SW480 (cell line): ENCODE measurements at places on chromosomes 7 and 10.
A peak's percentile ranks its signal among the peaks of the same experiment; 100 is the strongest.

DNA sequence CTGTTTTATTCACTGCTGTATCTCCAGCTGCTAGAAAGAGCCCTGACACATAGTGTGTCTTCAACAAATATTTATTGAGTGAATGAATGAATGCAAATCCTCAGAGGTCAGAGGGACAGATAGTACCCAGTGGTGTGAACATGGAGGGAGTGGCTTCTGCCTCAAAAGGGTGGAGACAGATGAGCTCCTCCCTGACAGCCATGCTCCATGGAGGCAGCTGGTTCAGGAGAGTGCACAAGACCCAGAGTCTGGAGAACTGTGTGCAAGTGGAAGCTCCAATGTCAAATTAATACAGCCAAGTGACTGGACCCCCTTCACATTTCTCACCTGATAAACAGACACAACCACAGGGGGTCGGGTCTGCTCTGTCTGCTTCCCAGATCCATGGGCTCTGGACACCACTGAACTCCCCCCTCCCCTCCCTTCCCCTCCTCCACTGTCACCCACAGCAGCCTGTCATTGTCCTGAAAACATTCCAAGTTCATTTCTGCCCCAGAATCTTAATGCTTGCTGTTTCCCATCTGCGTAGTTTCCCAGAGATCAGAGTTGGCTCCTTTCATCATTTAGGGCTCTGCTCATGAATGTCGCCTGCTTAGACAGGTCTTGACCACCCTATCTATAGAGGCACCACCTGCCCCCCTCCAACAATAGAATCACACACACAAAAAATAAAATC, 312.9 kb upstream of the PODXL start:
- no peak for DNase-seq

- DNase-seq: no peak
These were observed 22.4 kb upstream of the SEMA3C start for GRCh38 chr7:80941208-80941758.

DNA sequence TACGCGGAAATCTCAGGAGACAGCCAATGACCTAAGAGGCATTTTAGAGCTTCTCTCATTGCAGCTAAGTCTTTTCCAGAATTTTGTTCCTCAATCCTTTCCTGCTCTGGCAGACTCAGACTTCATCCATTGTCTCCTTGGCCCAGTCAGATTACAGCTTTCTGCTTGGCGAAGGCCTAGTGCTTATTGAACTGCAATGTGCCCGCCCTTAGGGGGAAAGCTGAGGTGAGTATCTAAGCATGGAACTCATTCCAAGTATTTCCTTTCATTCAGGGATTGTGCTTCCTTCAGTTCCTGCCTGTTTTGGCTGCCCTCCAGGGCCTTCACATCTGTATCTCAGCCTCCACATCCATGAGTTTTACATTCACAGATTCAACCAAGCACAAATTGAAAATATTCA, 37.5 kb downstream of the PRLHR start:
- DNase-seq: no peak

DNA sequence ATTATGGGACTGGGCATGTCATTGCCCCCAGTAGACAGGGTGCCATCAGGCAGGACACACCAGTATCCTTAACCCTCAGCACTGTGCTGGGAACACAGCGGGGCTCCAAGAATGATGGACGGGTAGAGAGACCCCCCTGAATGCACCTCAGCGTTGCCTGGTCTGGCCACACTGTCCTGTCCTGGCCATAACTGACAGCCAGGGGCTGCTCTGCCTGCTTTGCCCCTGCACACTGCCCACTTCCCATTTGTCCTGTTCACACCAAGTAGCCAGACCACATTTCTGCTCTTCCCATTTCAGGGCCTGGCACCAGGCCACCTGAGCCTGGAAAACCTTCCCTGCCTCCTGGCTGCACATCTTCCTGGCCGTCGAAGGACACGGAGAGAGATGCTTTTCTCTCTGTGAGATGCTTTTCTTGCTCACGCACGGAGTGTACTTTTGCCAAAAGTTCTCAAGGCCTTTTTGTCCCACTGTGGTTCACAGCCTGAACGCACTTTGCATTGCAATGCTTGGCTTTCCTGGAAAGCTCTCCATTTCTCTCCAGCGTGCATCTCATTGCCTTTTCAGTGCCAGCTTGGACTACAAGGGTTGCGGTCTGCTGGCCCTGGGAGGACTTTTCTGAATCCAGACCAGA, 131.0 kb upstream of the EEPD1 start:
- DNase-seq: no peak

GRCh38 chr7:157576415-157576814, 239.6 kb downstream of the DNAJB6 start:
- no peak for DNase-seq

DNA sequence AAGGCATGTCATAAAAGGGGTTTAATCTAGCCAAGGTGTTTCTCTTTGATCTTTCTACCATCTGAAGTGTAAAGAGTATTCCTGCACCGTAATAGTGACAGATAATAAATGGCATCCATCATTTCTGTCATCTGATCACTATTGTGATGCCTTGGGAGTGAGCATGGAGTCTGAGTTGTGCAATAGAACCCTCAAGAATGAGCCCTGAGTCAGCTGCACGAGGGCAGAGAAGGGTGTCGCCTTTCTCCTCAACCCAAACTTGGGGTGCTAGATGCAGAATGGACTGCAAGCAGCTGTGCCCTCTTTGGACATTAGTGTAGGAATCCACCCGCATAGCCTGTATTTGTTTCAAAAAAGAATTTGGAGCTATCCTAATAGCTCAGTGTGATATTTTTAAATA, 115.2 kb downstream of the ZNF37A start:
- DNase-seq: no peak

DNA sequence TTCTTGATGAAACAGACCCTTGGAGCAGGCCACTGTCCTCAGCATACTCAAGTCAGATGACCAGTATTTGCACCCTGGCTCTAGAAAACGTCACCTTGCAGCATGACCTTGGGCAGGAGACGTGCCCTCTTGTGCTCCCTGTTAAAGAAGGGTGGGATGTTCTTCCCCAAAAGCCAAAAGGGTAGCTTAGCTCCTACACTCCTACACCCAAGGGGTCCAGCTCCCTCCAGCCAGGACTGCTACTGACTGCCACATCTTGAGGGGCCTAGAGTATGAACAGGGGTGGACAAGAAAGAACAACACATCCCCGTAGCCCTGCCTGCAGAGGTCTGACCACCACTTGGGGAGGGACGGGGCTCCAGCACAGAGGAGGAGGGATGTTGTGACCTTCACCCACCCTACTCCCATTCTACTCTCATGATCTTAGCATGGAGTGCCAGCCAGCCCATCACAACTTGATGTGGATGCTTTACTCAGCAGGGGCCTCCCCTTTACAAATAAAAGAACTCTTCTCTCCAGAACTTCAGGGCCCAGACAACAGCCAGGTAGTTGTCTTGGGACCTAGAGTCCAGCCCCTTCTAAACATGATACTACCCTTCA, 165.3 kb upstream of the ZMIZ1 start:
- no peak for DNase-seq

DNA sequence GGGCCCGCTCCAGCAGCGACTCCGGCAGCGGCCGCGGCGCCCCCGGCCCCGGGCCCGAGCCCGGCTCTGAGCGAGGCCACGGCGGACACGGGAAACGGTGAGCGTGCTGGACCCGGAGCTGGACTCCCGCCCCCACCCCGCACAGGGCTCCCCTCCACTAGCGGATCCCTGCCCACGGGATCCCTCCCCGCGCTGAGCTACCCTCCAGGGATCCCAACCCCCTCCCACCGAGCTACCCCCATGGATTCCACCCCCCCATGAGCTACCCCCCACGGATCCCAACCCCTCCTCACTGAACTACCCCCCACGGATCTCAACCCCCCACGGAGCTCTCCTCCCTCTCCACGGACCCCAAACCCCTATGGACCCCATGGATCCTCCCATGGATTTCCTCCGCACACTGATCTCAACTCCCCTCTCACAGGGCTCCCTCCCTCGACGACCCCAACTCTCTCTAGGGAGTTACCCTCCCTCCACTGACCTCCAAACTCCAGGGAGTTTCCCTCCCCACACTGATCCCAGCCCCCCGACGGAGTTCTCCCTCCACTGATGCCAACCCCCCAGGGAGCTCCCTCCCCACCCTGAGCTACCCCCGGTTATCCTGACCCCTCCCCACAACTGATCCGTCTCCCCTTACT, 20.6 kb upstream of the HSPB1 start:
- no peak for DNase-seq

DNA sequence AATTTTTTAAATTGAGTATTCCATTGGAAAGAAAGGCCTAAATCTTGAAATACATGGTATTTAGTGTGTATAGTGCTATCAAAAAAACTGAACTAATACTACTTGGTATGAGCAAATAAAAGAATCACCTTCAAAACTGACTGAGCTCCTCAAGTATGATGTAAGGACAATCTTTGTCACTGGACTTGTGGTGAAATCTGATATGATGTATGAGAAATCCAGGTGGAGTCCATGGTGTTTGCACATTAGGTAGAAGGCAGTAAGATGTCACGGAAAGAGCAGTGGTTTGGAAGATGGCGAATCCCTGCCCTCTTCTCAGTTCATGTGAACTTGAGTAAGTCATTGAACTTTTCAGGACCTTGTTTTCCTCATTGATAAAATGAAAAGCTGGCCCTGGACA, 62.1 kb upstream of the COL1A2 start:
- no peak for DNase-seq

- DNase-seq: no peak
These were observed 110.3 kb upstream of the SP8 start for GRCh38 chr7:20896996-20897395.

GRCh38 chr7:20598459-20599309, 16.8 kb upstream of the ABCB5 start:
- DNase-seq: peak; percentile 79

DNA sequence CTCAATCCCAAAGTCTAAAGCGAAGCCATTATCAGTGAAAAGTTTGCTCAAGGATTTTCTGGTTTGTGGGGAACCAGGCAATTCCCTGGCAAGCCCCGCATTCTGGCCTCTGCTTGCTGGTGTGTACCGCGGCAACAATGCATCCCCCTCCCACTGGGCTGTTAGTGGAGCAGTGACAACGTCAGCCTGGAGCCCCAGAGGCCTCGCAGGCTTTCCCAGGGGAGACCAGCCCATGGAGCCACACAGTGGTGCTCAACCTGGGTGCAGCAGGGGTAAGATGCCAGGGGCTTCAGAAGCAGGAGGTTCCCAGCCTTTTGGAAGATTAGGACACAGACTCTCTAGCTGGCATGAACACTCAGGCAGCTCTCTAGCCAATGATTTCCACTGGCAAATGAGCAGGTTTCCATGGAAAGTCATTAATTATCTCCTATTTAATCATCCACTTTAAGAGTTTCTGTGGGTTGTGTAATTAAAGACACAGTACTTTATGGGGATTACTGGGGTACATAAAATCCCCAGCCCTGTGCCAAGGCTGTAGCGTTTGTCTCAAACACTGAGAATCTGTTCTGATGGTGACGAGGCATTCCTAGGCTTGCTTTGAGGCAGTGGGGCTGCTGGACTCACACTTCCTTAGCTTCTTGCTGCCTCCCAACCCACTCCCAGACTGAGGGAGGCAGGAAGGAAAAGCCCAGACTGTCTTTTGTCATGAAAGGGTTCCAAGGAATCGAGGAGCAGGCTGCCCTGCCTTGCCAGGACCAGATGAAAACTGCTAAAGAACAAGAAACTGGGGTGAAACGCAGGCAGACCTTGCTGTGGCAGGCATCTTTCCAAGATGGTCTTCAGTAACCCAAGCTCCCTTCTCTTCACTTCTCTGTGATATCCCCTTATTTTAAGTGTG, 411.9 kb upstream of the SHH start:
- no peak for DNase-seq

- no peak for DNase-seq
These were observed 28.6 kb upstream of the INSIG1 start for GRCh38 chr7:155268921-155269650.

- peak; percentile 75 for DNase-seq
These were observed 38.6 kb upstream of the RSBN1L start for GRCh38 chr7:77657427-77658224.

- no peak for DNase-seq
These were observed 1.8 kb upstream of the WASL start for GRCh38 chr7:123750389-123751230.

GRCh38 chr10:49627038-49627437, 13.2 kb downstream of the CHAT start:
- DNase-seq: no peak

DNA sequence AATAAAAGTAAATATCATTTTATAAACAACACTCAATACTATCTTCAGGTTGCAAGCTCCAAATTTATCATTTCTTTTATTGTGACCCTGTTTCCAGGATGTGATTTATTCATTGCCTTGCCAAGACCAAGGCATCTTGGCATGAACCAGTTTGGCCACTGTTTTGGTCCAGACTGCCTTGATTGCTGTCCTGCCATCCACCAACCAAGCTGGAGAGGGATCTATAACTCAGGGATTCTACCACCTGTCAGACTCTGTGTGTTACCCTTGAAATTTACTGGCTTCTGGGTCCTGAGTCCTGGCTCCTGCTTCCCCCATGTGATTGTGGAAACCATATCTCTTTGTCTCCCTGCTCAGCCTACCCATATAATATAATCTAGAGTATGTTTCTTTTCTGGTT, 343.0 kb downstream of the GPAM start:
- no peak for DNase-seq

DNA sequence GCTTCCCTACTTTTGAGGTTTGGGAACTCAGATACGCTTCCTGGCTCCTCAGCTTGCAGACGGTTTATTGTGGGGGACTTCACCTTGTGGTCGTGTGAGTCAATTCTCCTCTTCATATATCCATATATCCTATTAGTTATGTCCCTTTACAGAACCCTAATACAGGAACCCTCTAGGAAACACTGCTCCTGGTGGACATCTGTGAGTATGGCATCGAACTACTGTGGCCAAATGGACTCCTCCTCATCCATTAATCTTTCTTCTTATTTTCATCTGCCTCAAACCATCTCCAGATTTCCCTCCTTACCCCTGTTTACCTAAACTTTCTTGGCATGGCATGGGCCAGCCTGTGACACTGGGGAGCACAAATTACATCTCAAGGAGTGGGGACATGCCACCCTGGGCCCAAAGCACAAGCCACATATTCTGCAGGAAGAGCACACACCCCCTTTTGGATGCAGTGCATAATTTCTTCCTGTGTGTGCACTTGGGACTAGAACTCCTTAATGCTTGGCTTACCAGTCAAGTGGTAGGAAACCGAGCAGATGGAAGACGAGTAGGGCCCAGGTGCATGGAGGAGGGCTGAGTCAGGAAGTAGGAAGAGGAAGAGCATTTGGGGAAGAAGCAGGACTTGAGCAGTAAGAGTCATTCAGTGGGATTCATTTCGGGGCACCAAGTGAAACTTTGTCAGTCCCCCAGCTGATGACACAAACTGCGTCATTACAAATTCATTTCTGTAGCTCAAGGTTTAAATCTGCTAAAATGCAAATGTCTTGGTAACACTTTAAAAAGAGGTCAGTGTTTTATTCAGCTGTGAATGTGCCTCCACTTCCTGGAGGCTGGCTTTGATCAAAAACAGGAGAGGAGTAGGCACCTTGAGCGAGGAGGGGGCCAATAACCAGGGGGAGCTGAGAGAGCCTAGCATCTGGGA, 80.8 kb upstream of the PLXNA4 start:
- DNase-seq: peak; percentile 45
